Cerebellar nuclear complex (tissue), 1 donor: ENCODE measurements at places on chromosomes 5 and 9.

- DNase-seq = no peak
These were observed 361.0 kb upstream of the PCSK5 start for GRCh38 chr9:75529463-75529862.

DNA sequence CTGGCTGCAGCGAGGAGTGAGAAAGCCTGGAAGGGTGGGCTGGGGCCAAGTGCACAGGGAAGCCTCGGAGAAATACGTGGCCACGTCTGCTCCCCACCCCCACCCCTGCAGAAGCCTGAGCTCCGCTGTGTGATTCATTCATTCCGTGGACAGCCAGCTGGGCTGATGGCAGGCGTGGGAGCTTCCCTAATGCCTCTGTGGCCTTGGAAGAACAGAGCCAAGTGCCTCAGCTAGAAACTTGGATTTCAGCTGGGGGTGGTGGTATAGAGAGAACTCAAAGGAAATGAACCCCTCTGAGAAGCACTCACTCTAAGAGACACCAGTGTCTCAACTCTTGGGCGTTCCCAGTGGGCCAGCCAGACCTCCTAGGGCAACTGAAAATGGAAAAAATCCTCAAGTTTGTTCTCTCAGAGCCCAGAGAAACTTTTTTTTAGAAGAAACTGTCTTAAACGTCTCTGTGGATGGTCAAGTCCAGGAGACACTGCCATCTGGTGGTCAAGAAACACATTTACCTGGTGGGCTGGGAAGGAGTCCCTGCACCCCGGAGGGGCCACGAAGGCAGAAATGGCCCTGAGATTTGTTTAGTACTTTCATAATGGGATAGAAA is 18.0 kb downstream of the ATOX1 start:
- no peak for DNase-seq

DNA sequence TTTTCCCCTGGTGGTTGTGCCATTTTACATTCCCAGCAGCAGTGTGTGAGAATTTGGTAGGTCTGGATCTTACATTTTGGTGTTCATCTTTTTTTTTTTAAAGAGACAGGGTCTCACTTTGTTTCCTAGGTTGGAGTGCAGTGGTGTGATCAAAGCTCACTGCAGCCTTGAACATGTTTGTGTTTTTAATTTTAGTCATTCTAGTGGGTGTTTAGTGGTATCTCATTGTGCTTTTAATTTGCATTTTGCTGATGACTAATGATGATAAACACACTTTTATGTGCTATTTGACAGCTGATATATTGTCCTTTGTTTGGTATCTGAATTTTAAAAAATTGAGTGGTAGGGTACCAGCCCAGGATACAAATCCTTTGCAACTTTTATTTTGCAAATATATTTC is 53.4 kb upstream of the POMT1 start:
- DNase-seq = no peak

- DNase-seq = no peak
These were observed 293.0 kb downstream of the CDH12 start for GRCh38 chr5:22560147-22560546.

GRCh38 chr9:104882086-104882485 is 45.9 kb downstream of the ABCA1 start:
- no peak for DNase-seq

GRCh38 chr9:21862871-21863270 is 60.4 kb downstream of the MTAP start:
- no peak for DNase-seq

DNA sequence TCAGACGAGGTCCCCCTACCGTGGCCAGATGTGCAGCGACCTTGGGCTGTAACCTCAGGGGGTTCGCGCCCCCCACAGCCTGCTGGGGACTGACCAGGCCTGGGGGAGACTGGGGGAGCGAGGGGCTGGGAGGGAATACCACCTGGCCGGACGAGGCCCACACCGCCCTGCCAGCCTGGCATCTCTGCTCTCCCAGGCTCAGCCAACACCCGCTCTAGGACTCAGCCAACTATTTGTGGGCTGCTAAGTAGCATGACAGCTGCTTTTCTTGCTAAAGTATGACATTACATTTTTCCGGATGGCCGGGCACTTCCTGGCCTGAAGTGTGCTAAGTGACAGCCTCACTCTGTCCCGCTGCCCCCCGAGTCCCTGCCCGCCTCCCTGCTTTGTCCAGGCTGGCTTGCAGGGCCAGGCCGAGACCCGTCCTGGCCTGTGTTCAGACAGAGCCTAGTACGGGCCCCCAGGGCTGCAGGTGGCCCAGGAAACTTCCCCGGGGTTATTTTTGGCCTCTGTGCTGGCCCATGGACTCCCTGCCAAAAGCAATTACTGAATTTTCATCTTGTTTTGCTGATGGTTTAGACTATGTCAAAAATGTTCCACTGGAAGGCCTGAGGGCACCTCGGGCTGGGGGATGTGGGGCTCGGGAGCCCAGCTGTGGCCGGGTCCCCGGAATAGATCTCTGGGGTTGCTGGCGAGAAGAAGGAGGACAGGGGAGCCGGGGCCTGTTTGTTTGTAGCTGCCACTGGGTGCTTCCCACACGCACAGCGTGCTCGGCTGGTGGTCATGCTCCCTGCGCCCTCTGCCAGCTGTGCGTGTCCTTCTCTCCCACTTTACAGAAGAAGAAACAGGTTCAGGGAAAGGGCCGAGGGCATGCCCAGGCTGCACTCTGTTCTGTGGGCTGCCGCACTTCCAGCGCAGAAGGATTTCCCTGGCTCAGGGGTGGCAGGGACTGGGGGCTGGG is 13.4 kb upstream of the SLC2A6 start:
- DNase-seq = no peak

- no peak for DNase-seq
These were observed 68.5 kb downstream of the TENT4A start for GRCh38 chr5:6781716-6782115.

DNA sequence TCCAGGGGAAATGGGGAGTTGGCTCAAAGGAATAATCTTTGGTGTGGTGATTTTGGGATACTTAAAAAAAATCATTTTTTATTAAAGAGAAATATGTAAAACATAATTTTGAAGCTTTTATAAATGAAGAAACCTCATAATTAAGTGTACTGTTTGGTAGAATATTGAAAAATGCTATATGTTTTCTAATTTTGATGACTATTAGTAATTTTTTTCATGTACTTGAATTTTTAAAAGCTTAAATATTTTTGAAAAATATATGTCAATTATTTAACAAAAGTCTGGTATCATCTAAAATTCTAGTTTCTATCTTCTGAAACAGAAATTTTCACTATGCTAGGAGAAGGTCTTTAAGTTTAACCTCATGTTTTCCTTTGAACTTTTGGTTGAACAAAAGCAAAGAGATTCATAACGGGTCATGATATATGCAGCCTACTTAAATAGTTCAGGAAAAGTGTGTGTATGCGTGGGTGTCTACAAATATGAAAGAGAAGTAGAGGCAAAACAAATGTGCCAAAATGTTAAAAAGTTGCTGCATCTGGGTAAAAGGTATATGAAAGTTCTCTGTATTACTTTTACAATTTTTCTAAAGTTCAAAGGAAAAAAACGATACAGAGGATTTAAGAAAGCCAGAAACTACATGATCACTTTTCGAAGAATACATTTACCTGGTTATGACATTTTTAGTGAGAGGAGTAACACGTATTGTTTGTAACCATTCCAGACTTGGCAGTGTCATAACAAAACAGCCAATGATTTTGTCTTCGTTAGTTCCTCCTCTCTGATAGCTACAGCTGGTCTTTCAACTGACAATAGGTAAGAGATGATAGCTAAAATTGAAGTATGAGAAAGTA is 117.3 kb upstream of the TNFAIP8 start:
- DNase-seq = no peak

DNA sequence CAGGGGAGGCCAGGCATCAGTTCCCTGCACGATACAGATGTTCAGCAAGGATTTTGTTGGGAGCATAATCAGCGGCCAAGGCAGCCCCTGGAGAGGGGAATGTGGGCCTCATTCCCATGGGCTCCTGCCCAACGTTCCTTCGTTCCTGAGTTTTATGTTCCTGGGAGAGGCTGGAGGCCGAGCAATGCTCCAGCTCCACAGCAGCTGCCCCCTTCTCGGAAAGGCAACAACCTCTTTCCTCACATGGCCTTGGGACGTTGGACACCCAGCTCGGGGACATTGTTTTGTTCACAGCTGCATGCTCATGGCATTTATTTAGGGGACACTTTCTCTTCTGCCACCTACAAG is 63.8 kb upstream of the COL15A1 start:
- no peak for DNase-seq

GRCh38 chr5:68459093-68459809 is 243.7 kb downstream of the PIK3R1 start:
- no peak for DNase-seq

DNA sequence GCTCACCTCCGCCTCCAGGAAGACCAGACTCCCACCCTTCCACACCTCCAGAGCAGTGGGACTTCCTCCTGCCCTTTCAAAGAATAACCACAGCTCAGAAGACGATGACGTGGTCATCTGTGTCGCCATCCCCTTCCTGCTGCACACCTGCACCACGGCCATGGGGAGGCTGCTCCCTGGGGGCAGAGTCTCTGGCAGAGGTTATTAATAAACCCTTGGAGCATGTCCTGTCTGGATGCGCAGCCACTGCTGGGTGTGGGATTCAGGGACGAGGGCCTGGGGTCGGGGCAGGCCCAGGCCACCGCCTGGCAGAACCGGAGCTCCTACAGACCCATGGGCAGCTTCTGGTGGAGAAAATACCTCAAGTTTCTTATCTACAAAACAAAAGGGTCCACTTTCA is 5.0 kb downstream of the PAEP start:
- no peak for DNase-seq

DNA sequence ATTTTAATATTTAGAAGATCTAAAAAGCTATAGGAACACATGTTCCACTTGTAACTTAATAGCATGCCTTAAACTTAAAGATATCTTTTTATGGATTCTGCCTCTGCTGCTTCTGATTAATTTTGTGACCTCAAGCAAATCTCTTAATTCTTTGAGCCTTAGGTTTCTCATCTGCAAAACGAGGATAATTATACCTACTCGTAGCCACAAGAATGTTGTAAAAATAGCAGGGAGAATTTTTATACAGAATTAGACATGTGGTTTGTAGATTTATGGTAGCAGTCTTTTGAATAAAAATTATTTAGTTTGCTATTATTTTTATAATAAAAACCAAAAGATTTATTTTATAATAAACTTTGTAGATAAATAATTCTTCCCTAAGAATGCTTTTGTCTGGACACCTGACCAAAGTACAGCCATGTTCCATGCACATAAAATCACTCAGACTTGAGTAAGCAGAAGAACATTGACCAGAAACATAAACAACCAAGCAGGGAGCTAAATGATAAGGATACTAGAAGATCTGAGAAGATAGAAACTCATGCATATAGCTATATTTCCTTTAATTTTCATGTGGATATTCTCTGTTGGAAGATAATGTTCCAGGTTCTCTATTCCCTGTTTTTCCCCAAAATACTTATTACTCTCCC is 18.5 kb downstream of the C9orf85 start:
- DNase-seq = no peak

DNA sequence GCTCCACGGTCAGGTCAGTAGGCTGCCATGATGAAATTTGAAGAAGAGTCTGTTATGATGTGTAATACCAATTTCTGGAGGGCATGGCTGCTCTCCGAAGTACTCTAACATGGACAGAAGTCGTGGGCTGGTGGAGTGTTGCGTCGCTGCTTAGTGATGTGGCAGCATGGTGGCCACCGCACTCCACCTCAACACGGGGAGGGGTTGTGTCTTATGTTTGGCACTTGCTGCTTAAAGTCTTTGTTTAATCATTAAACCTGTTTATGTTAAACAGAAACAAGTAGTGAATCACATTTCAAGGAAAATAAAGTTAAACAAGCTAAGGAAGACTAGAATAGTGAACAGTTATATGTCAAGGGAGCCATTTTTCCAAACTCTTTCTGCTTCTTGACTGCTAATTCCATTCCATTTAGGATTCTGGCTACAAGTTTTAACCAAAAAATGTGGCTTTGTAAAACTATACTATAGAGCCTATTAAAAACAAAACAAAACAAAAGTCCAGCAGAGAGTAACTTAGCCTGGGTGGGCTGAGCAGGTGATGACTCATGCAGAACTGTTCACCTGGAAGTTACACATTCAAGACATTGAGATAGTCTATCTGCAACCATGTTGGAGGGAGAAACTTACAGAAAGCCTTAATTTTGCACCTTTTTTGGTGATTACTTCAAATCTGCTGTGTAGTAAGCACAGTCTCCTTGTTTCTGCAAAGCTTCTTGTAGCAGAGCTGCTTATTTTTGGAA is 9.5 kb downstream of the HABP4 start:
- DNase-seq = no peak

GRCh38 chr5:80653502-80653901 is 950 bp upstream of the MSH3 start:
- no peak for DNase-seq

DNA sequence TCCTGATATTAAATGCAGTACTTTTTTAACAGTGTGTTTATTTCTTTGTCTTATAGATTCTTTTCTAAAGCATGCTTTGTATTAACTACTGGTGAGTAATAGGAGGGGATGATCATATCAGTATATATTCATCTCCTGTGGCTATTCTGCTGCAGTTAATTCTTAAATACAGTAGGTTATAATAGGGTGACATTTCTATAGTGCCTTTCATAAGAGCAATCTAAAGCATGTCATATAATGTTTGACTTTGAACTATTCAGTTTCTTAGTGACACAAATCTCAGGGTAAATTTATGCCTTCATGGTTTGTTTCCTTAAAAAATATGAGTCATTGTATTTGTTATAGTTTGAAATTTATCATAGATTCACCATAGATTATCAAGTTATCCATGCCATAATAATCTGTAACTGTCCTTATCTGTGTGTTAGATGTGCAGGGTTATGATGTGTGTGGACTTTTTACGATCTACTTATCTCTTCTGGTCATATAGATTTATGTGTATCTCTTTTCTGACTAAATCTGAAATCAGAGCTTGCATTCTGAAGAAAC is 1019.5 kb downstream of the NR2F1-AS1 start:
- DNase-seq = no peak

- no peak for DNase-seq
These were observed 146.2 kb downstream of the CCDC192 start for GRCh38 chr5:127849408-127849807.

DNA sequence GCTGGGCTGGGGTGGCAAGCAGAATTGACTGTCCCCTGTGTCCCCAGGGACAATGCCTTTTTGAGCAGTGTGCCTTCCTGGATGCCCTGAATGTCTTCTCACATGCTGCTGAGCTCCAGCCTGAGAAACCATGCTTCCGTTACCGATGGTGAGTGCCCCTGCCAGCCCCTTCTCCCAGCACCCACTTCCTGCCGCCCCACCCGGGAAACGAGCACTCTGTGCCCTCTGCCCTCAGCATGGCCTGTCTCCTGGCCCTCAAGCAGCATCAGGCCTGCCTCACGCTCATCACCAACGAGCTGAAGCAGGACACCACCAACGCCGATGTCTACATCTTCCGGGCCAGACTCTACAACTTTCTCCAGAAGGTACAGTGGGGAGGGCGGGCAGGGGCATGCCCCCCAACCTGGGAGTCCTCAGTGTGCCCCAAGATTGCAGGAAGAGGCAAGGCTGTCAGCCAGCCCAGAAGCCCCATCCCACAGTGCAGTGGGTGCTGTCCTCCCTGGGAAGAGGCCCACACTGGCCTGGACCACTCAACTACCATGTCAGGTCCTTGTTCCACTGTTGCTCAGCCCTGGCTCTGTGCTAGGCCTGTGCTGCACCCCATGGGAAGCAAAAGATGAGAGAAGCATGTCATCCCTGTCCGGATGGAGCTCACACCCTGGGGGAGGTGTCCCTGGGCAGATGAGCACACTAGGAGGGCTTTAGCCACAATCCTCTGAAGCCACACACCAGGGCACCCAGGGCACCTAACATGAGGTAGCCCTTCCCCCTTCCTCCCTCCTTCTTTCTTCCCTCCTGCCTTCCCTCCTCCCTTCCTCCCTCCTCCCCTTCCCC is 4.4 kb downstream of the TTC16 start:
- no peak for DNase-seq
